ENCODE measurements at places on chromosomes 1 and 21. TPM values are rescaled to one million over a fixed set of nuclear protein-coding genes. Genes with fewer than 3 reads are reported as not detected.

DNA sequence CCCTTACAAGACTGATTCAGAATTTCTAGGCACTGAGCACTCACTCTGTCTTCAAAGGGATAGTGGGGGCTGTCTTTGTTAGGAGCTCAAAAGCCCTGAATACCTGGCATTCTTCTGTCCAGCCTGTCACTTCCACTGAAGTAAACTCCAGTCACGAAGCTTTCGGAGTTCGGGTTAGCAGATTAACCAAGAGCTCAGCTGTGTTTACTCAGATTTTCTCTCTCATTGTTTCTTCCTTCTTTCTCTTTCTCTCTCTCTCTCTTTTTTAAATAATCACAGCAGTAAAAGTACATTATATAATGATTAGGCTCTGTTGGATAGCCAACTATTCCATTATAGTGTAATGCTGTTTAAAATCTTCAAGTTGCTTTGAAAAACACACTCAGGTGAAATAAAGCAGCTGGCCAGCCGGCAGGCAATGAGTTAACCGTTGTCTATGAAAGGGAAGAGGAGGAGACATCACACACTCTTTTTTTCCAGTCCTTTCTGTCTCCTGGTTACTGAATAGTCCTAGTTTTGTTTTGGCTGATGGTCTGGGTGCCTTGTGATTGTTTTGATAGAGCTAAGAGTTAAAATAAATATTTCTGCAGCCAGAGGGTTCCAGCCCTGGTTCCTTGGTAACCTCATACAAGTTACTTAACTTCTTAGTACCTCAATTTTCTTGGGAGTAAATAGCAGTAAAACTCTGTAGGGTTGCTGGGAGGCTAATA lies 89.8 kb downstream of the ADSS2 start:
- H3K36me3 ChIP-seq = no peaks in the 10 kb centered on the region
- no peak overlapping the region for H3K27ac ChIP-seq
- DNase-seq = no peak

GRCh38 chr1:157994704-157995582 lies 1.5 kb downstream of the KIRREL1 start:
- no peak overlapping the region for H3K4me3 ChIP-seq
- H3K27me3 ChIP-seq = peaks cover 47% of the 10 kb centered on the region
- no peak for DNase-seq
- H3K4me1 ChIP-seq = peaks cover 6% of the 10 kb centered on the region
- no peak overlapping the region for H3K27ac ChIP-seq

KPRP gene
- not detected for total RNA-seq

DNA sequence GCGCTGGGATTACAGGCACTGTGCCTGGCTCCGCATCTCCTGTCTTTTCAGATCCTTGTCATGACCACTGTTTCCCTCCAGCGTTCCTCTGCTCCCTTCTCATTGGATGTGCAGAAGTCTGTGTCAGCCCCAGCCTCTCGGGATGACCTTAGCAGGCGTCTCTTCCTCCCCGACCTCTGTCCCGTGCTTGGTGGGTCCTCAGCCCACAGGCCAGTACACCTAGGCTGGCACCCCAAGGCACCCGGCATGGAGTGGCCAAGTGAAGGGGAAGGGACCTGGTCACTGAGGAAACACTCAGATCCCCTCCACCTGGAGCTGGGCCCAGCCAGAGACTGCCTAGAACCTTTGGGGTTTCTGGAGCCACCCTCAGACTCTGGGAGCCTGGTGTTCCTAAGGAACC lies 2.4 kb upstream of the CLCNKB start:
- no peak overlapping the region for H3K27ac ChIP-seq
- H3K27me3 ChIP-seq = no peaks in the 10 kb centered on the region
- no peak for DNase-seq
- H3K4me1 ChIP-seq = no peaks in the 10 kb centered on the region

DNA sequence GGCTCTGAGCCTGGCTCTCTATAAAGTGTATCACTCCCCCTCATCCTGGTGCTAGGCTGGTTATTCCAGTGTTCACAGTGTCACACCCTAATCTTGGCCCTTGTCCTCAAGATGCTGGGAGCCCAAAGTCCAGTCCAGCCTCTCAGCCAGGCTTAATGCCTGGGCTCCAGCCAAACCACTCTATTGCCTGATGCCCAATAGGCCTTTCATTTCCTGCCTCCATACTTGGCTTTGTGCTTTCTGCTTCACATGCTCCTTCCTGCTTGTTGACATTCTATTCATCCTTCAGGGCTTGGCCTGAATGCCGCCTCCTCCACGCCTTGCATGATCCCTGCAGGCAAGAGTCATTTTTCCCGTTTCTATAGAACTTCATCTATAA lies 1.7 kb downstream of the KLHDC8A start:
- no peaks in the 10 kb centered on the region for H3K4me1 ChIP-seq
- no peak overlapping the region for H3K4me3 ChIP-seq
- no peak overlapping the region for H3K27ac ChIP-seq
- H3K36me3 ChIP-seq = no peaks in the 10 kb centered on the region

TAS1R3 gene
- total RNA-seq = 0.20 TPM

Measured in activated naive CD8-positive, alpha-beta T cell treated with anti-CD3 and anti-CD28 coated beads for 36 hours (primary cell).